Stomach (tissue), 19 donors: ENCODE measurements at places on chromosomes 5 and 9.
A peak's percentile ranks its signal among the peaks of the same experiment; 100 is the strongest.

- no peak for DNase-seq
These were observed 295.1 kb downstream of the BNC2 start for GRCh38 chr9:16575142-16575985.

GRCh38 chr5:63961125-63961597, 1.1 kb downstream of the HTR1A start:
- DNase-seq, result no peak

GRCh38 chr5:76422227-76422626, 19.1 kb downstream of the IQGAP2 start:
- peak; percentile 53 for DNase-seq

DNA sequence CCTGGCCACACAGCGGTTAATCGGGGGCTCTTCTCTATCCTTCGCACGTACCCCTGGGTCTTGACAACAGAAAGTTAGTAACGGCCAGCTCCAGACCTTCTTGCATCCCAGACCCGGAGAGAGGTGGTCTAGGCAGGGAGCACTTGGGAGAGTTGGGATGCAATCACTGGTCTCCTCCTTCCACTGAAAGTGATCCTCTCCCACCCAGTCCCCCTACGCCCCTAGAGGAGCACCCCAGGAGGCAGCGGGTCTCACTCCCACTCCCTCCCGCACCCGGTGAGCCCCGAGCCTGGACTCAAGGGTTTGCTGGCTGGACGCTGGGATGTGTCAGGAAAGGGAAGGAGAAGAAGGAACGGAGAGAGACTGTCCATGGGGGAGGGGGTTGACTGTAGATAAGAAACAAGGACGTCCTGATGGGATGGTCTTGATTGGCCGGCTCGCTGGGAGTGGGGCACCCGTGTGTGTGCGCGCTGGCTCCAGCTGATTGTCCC, 2.0 kb downstream of the RORB start:
- no peak for DNase-seq

DNA sequence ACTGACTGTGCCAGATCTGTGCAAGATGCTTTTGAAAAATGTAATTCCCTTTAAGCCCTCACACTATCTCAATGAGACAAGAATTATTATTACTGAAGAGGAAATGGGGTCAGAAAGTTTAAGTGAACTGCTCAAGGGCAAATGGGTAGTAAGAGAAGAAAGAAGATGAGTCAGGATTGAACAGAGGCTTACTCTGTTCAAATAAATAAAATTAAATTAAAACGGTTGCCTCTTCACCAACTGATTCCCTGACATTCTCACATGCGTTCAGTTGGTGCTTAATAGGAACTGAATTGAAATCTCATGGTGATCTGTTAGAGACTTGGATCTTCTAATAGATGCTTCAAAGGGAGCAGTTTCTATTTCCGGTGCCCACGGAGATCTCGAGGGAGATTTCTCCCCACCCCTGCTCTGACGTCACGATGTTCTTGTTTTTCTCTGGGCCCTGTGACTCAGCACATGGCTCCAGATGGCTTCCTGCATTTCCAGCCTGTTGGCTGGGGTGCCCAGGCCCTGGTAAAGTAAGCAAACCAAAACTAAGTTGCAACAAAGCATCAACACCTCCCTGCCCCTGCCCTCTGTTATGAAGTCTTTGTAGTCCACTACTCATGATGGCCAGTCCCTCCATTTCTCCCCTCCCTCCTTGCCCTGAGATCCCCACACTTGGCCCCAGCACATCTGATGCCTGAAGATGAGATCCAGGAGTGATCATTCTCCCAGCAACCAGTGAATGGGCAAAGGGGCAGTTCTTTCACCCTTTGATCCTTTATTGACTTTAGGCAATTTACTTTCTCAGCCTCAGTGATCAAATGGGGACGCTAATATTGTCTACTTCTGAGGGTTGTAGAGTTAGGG, 106.1 kb upstream of the CPEB4 start:
- DNase-seq, result peak; percentile 77

DNA sequence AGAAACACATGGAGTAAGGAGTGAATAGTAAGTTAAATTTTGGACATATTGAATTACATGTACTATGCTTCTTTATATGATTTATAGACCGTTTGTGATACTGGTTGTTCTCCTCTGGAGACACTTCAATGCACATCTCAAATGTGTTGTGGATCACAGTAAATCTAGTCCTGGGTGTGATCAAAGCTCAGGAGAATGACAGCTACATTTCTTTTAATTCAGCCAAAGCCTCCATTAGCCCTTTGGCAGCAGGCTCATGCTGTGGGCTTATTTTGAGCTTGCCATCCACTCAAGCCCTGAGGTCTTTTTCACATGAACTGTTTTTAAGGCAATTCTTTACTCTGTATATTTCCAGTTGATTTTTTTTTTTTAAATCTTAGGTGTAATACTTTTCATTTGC, 34.6 kb upstream of the ACTBL2 start:
- no peak for DNase-seq

DNA sequence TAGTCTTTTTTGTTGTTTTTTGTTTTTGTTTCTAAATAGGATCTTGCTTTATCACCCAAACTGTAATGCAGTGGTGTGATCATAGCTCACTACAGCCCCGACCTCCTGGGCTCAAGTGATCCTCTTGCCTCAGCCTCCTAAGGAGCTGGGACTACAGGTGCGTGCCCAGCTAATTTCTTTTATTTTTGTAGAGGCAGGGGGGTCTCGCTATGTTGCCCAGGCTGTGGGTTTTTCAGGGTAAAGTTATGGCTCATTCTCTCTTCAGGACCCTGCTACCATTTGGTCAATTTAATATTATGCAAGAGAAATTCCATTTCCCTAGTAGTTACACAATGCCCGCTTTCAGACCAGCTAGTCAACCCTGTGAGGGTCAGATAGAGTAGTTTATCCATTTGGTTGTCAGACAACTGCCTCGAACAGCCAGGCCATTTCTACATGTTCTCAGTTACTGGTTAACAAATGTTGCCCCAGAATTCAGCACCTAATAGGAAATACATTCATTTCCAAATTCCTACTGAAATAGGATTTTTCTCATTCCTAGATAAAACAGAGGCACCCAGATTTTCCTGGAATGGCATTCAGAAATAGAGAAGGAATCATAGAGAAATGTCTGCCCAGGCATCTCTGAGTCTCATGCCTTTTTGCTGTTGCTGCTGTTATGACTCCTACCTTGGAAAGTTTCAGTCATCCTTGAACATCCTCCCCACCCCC, 6.4 kb upstream of the GLIS3 start:
- DNase-seq, result no peak

- DNase-seq, result no peak
These were observed 222.5 kb downstream of the EPB41L4A start for GRCh38 chr5:112196584-112196983.

GRCh38 chr5:133840168-133840567, 128.3 kb downstream of the C5orf15 start:
- no peak for DNase-seq

DNA sequence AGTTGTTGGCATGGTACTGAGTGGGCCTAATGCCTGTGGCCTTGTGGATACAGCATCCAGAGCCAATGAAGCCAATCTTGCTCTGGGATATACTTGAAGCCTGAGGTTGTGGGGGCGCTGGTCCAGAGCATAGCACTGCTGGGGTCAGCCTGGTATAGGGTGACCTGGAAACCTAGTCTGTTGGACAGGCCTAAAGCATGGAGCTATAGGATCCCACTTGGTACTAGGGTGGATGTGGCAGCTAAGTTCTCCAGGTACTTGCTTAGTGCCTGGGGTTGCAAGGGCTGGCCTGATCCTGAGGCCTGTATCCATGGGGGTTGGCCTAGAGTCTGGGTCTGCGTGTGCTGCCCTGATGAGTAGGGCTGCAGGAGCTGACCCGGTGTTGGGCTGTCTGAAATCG, 1168.2 kb upstream of the C9orf72 start:
- DNase-seq, result no peak

DNA sequence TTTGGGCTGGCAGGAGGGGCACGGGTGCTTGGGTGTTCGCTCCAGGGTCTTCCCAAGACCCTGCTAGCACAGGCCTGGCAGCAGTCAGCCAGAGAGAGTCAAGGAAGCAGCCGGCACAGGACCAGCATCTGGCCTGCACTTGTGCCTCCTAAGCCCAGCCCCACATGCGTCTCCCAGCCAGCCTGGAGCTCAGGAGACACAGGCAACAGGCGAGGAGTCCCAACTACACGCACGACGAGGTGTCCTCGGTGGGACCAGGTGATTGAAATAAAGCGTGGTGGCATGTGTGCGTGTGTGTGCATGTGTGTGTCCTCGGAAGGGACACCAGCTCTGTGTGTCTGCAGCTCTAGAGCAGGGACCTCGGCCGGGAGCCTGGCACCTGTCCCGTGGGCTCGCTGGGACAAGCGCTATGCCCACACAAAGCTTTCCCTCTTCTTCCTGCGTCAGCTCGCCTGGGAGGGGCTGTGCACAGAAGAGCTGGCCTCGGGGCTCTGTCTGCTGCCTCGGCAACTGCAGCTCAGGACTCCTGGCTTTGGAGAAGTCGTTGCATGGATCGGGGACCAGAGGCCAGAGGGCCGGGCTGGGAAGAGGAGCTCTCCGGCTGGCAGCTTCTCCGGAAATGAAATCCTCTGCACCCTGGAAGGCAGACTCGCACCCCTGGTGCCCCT, 14.7 kb upstream of the SLC9A3 start:
- no peak for DNase-seq

DNA sequence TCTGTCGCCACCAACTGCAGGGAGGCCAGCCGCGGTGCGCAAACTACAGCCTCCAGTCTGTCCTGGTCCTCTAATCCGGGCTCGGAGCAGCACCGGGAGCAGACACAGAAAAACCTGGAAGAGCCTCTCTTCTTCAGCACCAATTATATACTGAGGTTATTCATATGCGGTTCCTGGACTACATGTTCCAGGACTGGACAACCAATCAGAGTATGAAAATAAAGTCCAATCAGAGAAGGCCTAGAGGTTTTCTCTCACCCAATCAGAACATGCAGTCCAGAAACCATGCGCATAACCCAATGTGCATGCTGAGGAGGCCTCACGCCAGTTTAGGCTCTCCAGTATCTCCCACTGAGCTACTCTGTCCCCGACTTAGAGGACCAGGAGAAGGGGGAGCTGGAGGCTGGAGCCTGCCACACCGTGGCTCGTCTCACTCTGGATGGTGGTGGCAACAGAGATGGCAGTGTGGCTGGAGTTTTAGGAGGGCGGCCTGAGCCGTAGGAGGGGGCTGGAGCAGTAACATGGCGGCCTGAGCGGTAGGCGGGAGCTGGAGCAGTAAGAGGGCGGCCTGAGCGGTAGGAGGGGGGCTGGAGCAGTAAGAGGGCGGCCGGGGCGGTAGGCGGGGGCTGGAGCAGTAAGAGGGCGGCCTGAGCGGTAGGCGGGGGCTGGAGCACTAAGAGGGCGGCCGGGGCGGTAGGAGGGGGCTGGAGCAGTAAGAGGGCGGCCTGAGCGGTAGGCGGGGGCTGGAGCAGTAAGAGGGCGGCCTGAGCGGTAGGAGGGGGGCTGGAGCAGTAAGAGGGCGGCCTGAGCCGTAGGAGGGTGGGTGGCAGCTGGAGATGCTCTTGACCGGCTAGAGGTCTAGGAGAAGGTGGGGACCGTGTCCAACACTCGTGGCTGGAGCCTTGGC, 20.4 kb upstream of the TRIM52 start:
- DNase-seq, result no peak

DNA sequence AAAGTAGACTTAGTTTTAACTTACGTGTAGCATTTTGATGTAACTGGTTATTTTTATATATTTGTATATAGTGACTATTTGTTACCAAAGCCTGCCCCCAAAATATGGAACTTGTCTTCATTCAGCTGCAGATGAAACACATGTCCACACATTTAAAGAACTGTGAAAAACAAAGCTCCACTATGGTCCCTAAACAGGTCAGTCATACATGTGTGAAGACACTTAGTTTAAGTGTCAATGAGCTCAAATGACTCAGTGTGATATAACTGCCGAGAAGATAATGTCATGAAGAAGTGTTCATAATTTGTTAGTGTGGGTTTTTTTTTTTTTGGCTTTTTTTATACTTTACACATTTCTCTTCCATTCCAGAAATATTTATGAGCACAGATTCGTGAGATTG, 28.2 kb downstream of the HAVCR1 start:
- DNase-seq, result no peak

- DNase-seq, result peak; percentile 64
These were observed 227.3 kb downstream of the FANCC start for GRCh38 chr9:95090023-95090791.

DNA sequence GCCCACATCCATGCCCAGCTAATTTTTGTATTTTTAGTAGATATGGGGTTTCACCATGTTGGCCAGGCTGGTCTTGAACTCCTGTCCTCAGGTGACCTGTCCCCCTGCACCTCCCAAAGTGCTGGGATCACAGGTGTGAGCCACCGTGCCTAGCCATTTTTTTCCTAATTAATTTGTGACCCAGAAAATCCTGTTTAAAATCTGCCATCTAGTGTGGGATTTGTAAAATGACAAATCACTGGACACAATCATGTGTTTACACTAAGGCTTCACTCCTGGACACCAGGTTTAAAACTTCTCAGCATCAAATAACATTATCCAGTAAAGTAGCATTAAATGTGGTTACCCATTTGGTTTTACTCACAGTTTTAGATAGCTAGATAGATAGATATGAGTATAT, 18.6 kb upstream of the KDM4C start:
- DNase-seq, result peak; percentile 28

- DNase-seq, result no peak
These were observed 79.8 kb downstream of the TNC start for GRCh38 chr9:115038178-115038577.

DNA sequence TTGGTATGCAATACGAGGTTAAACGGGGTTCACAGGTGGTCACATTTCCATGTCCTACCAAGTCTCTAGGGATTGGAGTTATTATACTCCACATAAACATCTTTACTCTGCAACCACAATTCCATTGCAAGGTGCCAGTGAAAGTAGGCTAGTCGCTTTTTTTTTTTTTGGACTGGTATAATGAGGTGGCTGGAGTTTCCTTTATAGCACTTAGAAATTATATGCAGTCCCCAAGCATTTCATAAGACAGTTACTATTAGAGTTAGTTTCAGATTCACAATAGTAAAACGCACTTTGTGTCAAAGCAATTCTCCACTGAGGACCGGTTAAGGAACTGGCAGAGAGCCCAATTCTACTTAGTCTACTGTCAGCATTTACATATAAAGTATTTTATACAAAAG, 1.4 kb downstream of the MEF2C start:
- DNase-seq, result peak; percentile 52

- DNase-seq, result no peak
These were observed 136.5 kb upstream of the STK32A start for GRCh38 chr5:147098233-147098790.

- DNase-seq, result no peak
These were observed 141.8 kb downstream of the YIPF5 start for GRCh38 chr5:144028636-144029035.

- DNase-seq, result peak; percentile 45
These were observed 241.5 kb downstream of the NR3C1 start for GRCh38 chr5:143161885-143162540.

GRCh38 chr5:132335402-132335801, 34.1 kb upstream of the SLC22A5 start:
- DNase-seq, result no peak

- DNase-seq, result peak; percentile 33
These were observed 33.5 kb upstream of the CKS2 start for GRCh38 chr9:89277454-89277853.

- DNase-seq, result no peak
These were observed 312.4 kb downstream of the ARHGEF28 start for GRCh38 chr5:73938280-73938937.

GRCh38 chr5:5288201-5288600, 134.3 kb upstream of the ICE1 start:
- DNase-seq, result no peak
